ENCODE measurements at places on chromosomes 1 and 21.

GRCh38 chr1:16387201-16388188 lies 20.5 kb downstream of the SZRD1 start:
- no peak for DNase-seq

- no peak for DNase-seq
Observed at GRCh38 chr1:229339520-229339919, 3.3 kb downstream of the CCSAP start.

DNA sequence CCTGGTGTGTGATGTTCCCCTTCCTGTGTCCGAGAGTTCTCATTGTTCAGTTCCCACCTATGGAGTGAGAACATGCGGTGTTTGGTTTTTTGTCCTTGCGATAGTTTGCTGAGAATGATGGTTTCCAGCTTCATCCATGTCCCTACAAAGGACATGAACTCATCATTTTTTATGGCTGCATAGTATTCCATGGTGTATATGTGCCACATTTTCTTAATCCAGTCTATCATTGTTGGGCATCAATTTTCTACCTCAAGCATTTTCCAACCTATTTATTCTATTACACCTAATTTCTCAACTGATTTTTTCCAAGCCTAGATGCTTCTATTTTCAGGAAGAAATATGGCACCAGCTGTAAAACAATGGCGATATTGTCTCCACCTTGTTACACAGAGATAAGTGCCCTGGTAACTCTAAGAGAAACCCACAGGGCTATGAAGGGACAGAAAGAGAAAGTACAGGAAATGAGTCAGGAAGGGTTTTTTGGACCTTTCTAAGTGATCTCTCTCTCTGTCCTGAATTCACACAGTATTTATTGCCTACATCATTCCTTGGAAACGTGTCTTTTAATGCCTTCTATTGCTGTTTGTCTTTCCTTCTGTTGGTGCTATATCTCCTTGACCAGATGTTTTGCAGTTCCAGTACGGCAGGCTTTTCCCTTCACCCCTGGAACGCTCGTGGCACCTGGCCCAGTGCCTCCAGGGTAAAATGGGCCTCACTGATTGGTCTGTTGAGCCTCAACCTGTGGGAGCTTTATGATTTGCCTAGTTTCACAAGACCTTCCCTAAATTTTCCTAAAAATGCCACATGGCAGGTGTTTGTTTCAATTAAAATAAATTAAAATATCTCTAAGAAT lies 14.6 kb upstream of the JAK1 start:
- DNase-seq: no peak

DNA sequence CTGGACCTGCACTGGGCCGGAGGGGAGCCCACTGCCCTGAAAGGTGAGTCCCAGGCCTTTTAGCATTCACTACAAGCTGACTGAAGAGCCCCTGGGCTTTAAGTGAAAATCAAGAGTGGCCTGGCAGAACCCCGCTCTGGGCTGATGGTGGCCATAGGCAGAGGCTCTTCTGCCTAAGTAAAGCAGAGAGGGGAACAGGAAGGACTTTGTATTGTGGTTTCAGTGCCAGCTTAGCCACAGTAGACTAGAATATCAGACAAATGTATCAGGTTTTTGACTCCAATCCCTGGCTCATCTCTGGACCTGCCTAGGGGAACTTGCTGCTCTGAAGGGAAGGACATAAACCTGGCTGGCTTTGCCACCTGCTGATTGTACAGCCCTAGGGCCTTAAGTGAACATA lies 10.2 kb upstream of the HENMT1 start:
- no peak for DNase-seq

GRCh38 chr1:116321766-116322175 lies 51.3 kb upstream of the ATP1A1 start:
- DNase-seq: no peak

- no peak for DNase-seq
Observed at GRCh38 chr1:21154717-21155116, 22.0 kb downstream of the EIF4G3 start.

DNA sequence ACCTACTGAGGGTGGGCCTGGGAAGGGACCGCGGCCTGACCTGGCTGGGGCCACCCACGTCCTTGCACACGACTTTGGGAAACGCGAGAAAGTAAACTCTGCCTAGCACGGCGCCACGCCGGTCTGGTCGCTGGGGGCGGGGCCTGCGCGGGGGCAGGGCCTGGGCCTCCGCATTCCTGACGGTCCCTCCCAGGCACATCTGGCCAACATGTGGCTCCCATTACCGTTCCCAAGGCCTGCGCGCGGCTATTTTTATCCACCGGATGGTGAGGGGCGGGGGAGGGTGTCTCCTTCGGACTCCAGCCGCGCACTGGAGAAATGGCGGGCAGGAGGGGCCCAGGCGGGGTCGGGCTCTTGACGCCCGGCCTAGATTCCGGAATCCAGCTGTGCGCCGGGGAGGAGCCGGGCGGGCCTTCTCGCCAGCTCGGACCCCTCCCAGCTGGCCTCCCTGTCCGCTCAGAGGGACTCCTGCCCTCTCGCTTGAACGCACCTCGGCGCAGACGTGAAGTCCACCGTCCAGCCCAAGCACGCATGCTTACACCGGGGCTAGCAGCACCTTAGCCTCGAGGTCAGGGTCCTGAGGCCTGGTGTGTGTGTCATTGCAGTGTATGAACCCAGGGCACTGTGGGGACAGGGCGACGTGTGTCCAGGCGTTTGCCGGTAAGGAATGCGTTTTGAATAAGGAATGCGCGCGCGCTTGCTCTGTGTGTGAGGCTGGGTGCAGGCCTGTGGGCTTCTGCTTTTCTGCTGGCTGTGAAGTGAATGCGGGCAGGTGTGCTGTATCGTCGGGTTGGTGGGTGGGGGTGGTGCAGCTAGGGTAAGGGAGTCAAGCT lies 2.1 kb downstream of the EVA1B start:
- no peak for DNase-seq

DNA sequence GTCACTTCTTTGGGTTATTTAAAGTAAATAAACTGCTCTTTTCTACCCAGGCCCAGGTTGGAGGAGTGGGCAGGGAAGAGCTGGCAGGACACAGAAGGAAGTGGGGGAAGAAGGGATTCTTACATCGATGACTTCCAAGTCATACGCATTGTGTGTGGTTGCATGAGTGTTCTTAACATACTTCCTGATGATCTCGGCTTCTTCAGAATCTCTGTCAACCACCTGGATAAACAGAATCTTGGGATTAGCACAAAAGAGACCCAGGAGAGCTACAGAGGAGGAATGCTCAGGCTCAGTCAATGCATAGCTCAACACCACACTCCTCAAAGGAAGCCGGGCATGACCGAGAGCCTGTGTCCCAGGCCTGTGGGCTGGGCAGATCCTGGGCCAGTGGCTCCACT lies 42.1 kb downstream of the PARP1 start:
- no peak for DNase-seq

DNA sequence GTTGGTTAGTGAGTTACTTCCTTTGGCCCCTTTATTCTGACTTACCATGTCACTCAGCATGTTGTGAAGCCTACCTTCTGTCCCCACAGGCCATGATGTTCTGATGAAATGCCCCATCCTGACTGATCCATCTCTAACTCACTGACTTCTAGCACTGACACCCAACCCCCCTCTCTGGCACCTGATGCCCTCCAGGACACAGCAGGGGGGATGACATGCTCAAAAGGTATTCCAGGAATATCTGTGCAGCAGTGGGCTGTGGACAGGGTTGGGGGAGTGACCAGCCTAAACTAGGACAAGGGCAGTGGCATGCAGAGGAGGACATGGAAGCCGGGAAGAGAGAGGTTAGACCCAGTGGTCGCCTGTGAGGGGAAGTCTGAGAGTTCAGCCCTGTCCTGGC lies 25.5 kb downstream of the SYT2 start:
- DNase-seq: no peak

DNA sequence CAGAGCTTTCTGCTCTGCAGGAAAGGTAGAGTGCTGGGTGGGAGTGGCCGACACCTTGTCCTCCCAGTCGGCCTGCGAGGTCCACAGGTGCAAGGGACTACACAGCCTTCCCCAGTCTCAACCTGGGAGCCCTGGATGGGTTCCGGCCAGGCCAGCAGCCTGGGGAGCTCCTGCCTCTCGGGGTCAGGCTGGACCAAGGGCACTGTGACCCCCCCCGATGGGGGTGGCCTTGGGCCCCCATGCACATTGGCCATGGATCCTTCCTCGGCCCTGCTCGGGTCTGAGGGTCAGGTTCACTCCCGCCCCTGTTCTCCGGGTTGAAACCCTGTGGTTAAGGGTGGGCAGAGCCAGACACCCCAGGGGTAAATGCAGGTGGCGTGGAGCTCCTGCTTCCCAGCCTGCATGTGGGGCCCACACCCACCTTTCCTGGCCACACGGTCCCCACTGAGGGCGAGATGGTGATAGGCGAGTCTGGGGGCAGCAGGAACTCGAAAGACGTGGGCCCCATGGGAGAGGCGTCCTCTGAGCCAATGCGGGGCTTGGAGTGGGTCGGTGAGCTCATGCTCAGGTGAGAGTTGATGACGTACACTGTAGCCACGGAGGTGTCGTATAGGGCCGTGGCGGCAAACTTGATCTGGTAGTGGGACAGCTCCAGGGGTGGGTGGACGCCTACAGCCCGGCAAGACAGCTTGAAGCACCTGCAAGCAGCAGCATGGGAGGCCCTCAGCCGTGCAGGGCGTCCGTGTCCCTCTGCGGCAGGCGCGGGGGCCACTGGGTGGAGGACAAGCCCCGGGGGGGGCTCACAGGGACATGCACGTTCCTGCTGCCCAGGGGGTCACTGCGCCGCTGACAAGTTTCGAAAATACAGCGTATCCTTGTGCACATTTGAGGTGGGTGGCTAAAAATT lies 10.8 kb upstream of the TMEM52 start:
- no peak for DNase-seq

- DNase-seq: peak; percentile 84
Observed at GRCh38 chr1:153790313-153790965, 15.2 kb downstream of the SLC27A3 start.

GRCh38 chr1:221458447-221459156 lies 283.3 kb downstream of the DUSP10 start:
- DNase-seq: no peak

GRCh38 chr1:162166917-162167615 lies 97.6 kb downstream of the NOS1AP start:
- no peak for DNase-seq

DNA sequence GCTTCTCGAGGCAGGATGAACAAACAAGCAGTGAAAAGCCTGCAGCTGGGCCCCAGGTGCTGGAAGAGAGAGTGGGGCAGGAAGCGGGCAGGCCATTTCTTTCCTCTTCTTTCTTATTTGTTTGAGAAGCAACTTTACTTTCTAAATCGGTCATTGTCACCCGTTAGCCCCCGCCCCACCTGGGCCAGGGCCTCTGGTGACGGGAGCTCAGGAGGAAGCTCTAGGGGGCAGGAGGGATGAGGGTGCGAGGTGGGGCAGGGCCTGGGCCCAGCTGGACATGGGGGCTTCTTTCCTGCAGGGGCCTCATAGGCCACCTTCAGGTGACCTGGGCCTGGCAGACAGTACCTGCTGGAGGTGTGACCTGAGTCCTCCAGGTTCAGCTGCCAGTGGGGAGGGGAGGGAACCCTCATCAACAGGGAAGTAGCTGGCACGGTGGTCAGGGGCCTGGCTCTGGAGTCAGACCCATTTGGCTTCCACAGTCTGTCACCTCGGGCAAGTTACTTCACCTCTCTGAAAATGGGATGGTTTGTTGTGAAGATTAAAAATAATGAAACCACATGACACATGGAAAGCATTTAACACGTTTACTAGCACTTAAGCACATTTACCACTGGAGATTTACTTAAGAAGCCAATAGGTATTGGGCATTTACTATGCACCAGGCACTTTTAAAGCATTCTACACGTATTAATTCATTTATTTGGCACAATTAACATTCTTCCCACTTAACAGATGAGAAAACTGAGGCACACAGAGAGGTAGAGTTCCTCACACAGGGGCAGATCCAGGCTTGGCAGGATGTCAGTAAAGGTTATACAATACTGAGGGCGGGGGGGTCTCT lies 54.1 kb upstream of the ID3 start:
- DNase-seq: no peak

- no peak for DNase-seq
Observed at GRCh38 chr1:153742411-153743142, 14.7 kb downstream of the INTS3 start.

- no peak for DNase-seq
Observed at GRCh38 chr1:206636671-206637070, 1.3 kb downstream of the DYRK3 start.

DNA sequence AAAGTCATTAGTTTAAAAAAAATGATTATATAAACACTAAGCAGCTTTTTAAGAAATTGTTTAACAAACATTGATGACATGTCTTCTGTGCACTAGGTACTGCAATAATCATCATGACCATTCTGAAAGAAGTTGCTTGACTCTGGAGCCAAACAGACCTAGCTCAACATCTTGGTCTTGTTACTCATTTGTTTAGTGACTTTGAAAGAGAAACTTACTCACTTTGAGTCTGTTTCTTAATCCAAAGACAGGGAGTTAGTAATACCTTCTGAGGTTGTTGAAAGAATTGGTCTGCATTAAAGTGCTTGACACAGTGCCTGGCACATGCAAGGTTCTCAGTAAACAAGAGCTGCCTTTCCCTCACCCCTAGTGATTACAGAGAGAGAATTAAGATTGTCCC lies 84.4 kb downstream of the SGIP1 start:
- no peak for DNase-seq

GRCh38 chr21:45465611-45466329 lies 60.8 kb downstream of the COL18A1 start:
- no peak for DNase-seq

DNA sequence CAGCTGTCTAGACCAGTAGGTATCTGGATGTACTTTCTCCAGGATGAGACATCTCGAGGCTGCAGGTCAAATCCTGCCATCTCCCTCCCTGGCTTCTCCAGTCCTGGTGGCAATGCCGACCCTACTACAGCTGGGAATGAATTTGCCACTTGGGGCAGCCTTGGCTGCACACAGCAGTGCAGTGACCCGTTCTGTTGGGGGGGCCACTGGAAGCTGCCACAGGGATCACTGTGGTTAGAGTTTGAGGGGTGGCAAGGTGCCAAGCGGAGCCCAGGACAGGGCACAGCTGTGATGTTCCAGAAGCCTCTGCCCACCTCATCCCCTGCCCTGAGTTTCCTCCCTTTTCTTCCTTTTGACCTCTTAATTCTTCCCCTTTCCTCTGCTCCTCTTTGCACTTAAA lies 17.1 kb downstream of the COL6A2 start:
- DNase-seq: no peak
